ENCODE measurements at places on chromosomes 13 and 19.

DNA sequence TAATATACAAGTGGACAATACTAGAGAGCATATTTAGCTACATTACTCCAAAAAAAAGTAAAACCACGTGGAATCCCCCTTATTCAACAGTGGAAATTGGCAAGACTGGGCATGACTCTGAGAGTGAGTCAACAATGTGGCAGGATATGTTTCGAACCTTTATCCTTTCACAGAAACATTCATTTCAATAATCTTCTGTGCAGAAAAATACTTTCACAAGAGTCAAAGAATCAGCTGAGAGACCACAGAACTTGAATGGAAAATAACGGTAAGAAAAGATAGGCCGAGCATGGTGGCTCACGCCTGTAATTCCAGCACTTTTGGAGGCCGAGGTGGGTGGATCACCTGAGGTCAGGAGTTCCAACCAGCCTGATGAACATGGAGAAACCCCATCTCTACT lies 25.1 kb upstream of the CD70 start:
- DNase-seq: no peak

- no peak for DNase-seq
Observed at GRCh38 chr19:33781996-33782395, 14.7 kb upstream of the KCTD15 start.

- no peak for DNase-seq
Observed at GRCh38 chr19:21466627-21467026, 38.8 kb upstream of the ZNF429 start.

GRCh38 chr13:34352958-34353357 lies 535.0 kb downstream of the RFC3 start:
- no peak for DNase-seq

DNA sequence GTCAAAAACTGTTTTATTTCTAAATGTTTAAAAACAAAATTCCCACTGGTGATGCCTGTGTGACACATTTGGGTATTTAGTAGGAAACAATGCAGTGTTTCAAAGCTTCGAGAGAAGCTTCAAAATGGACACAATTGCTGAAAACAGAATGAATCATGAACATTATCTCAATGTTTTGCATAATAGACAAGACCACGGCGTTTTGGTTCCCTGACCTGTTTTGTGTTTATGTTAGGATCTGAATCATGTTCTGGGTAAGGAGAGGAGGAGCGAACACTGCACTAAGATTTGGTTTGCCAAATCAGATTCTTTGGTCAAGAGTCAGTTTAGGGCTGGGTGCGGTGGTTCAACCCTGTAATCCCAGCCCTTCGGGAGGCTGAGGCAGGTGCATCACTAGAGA lies 42.2 kb downstream of the IFT88 start:
- DNase-seq: no peak

GRCh38 chr19:29525901-29526729 lies at the start of gene VSTM2B:
TSS of gene VSTM2B (plus strand) at chr19:29525994. CDS start at chr19:29526584, 590 bp downstream.
- DNase-seq: no peak

DNA sequence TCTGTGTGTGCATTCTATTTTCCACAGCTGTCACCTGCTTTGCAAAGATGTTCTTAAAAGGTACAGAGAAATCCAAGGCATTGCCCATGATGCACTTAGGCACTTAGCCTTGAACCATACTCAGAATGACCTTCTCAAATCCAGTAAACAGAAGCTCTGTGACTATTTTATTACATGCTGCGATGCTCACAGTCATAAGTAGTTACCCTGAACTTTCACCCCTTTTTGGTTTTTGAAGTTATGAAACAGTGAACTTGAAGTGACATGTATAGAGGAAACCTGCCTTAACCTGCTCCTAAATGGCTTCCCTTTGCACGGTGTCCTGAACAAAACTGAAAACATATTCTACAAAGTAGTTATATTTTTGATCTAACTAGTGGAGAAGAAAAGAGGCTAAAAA lies 100.4 kb downstream of the SLC10A2 start:
- DNase-seq: no peak

- DNase-seq: peak; percentile 20
Observed at GRCh38 chr19:35044317-35045117, 3.0 kb downstream of the HPN start.

DNA sequence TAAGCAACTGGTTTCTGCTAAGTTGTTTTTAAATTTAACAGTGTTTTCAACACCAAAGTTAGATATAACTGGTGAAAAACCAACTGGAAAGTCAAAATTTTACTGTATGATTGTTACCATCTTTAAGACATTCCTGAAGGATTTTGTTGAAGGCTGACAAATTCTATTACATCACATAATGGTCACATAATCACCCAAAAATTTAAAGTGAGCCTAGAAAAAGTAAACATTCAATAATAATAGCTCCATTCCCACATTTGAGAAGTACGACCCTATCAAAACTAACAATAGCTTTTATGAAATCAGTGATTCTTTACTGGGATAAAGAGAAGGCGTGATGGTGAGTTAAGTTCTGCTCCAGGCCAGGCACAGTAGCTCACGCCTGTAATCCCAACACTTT lies 51.6 kb downstream of the USP12 start:
- DNase-seq: no peak

GRCh38 chr13:69243366-69243765 lies 864.3 kb upstream of the ATXN8OS start:
- DNase-seq: no peak

- DNase-seq: no peak
Observed at GRCh38 chr13:93552596-93552995, 326.0 kb downstream of the GPC6 start.

DNA sequence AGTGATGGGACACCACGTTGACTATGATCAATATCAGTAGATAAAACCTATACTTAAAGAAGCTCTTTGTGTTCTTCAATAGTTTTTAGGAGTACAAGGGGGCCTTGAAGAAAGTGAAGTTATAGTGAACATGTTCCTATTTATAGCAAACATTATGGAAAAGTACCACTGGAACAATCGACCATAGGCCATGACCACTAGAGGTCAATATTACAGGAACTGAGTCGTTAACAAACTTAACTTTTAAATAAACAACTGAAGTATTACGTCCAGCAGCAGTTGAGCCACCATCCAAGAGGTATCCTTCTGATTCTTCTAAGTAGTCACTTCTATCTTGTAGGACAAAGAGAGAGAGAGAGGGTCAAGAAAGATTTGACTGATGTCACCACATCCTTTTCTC lies 391.0 kb upstream of the SLITRK5 start:
- no peak for DNase-seq

GRCh38 chr19:29546583-29547190 lies 20.9 kb downstream of the VSTM2B start:
- DNase-seq: no peak

DNA sequence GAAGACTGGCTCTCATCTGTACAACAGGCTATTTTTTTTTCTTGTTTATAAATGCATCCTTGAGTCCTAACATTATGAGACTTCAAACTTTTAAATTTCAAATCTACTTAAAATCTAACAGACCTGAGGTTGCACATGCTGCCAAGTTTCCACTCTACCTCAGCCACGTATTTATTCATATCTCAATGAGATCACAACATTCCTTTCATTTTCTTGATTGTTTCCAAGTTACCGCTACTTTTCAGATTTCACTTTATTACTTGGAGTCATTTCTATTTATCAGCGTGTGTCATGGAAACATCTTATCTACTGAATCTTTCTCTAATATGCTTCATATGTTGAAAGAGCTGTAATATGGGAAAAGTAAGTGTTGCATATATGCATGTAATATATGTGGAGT lies 1257.5 kb upstream of the ATXN8OS start:
- no peak for DNase-seq

DNA sequence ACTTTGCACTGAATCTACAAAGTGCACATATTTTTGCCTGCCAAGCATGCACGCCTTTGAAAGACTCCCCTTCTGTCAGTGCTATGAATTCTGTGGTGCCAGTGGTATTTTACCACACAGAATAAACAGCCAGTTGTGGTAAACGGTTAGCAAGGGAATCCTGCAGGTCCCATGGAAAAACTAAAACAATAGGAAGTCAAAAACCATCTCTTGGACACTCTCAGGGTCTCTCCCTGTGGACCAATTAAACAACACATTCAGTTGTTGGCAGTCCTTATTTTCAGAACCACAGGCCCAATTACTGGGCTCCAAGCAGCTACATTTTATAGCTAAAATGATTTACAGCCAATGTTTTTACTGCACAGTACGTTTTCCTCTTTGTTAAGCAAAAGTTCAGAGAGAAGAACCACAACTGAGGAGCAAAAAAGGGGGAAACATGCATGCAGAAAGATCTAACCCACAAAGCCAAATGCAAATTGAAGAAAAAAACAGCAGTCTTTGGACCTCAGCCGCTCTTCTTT lies 116.9 kb downstream of the KCTD12 start:
- no peak for DNase-seq

GRCh38 chr13:50629497-50629896 lies 214.0 kb downstream of the DLEU7 start:
- no peak for DNase-seq

DNA sequence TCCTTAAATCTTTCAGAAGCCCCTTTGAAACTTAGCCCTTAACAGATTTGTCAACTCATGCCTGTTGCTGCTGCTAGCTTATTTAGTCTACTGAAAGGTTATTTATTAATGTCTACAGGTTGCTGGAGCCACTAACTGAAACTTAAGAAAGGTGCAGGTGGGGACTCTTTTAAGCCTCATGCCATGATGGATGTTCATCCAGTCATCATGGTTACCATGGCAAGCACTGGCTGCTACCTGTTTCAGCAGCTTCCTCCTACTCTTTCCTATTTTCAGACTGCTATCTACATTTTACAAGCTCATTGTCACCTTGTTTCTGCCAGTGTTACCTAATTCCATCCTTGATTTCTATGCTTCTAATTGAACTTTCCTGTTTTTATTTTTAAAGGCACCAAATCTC lies 27.1 kb downstream of the DGKH start:
- no peak for DNase-seq

DNA sequence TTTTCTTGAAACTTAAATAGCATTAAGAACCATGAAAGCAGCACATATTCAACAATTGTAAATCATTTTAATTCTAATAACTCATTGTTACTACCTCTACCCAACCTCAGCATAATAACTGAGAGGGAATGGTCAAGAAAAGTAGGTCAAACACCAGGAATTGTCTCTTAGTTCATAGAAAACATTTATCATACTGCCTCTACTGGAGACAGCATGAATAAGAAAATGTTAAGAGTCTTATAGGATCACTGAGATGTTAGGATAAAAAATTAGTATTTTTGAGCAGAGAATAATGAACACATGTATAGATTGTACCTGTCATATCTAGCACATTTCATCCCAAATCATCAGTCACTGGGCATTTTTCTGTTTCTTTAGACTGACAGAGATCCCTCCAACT lies 515.3 kb downstream of the PCDH9 start:
- no peak for DNase-seq

GRCh38 chr19:50022823-50023222 lies 2.3 kb downstream of the VRK3 start:
- DNase-seq: no peak

GRCh38 chr19:4304538-4305256 lies at the start of gene FSD1:
TSS of gene FSD1 (plus strand) at chr19:4304598. CDS start at chr19:4304747, 149 bp downstream.
- DNase-seq: no peak

- no peak for DNase-seq
Observed at GRCh38 chr19:16949496-16950023, 60.8 kb downstream of the F2RL3 start.

- no peak for DNase-seq
Observed at GRCh38 chr13:114142137-114142550, 9.7 kb upstream of the RASA3 start.

- no peak for DNase-seq
Observed at GRCh38 chr19:56319991-56320390, 5.4 kb upstream of the ZSCAN5A start.

GRCh38 chr19:6663236-6664201 lies 6.4 kb downstream of the TNFSF14 start:
- DNase-seq: no peak

- no peak for DNase-seq
Observed at GRCh38 chr13:48078251-48078656, 16.6 kb downstream of the MED4 start.

DNA sequence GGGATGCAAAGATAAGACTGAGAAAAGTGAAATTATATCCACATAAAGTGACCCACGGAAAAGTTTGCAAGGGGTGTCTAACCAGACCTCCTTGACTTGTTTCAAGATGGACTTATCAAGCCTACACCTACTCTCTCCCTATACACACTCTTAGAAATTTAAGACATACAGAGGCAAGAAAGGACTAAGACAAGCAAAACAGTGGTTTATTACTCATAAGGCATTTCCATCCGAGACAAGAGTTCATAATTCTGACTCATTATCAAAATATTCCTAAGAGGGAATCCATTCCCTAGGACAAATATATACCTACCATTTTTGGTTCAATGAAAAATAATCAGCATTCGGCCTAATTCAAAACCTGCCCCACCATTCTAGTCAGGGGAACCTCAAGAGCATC lies 232.6 kb upstream of the GPC6 start:
- no peak for DNase-seq

- no peak for DNase-seq
Observed at GRCh38 chr13:32254416-32254815, 60.7 kb downstream of the ZAR1L start.

GRCh38 chr19:3546119-3546518 lies 7.1 kb downstream of the TEKTIP1 start:
- DNase-seq: no peak

- DNase-seq: no peak
Observed at GRCh38 chr13:110869805-110870706, 44.8 kb downstream of the ANKRD10 start.

DNA sequence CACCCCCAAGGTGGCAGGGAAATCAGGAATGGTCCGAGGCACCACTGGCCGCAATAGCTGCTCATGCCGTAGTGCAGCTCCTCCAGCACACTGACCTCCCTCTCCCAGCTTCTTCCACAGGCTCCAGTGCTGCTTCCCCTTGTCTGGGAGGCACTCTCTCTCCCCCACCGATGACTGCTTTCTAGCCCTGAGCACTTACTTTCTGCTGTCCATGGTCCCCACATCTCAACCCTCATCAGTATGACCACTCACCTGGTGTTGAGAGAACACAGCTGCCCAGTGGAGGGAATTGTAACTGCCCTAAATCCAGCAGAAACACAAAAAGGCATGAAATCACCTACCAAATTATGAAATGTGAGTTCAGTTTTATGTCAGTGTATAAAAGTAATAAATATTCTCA lies 28.9 kb upstream of the TPP2 start:
- no peak for DNase-seq

DNA sequence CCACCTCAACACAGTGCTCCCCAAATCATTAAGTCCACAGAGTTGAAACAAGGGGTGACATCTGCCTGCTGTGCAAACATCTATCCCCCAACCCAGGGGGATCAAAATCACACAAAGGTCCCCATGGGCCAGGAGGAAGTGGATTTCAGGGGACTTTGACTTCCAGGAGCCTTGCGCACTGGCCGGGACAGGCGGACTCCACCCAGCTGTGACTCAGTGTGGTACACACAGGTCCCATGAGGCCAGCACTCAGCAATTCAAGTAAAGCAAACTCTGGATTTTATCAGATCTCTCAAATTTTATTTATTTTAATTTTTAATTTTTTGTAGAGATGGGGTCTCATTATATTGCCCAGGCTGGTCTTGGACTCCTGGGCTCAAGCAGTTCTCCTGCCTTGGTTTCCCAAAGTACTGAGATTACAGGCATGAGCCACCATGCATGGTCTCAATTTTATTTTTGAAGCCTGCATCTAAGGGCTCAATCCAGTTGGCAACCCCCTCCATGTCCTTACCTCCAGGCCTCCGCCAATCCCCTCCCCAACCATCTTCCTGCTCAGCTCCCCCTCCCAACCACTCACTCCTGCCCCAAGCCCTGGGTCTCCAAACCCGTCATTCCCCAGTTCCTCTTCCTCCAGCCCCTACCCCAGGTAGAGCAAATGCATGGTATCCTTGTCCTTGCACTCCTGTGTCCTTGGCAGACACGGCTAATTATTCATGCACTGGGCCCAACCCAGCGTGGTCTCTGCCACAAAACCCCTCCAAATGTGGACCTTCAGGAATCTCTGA lies 18.2 kb downstream of the ARHGAP33 start:
- DNase-seq: no peak
